ENCODE measurements at places on chromosomes 5 and 9. TPM values are rescaled to one million over a fixed set of nuclear protein-coding genes. Genes with fewer than 3 reads are reported as not detected.

GPX3 gene
- total RNA-seq = not detected

DCAF12 gene
- total RNA-seq = 31.0 TPM

DMRTA1 gene
- not detected for total RNA-seq

FAM151B gene
- 0.47 TPM for total RNA-seq

- no peak for DNase-seq
These were observed 378.6 kb downstream of the ICE1 start for GRCh38 chr5:5800801-5801761.

GRCh38 chr5:98776066-98776705 lies 2.7 kb downstream of the RGMB start:
- no peak for DNase-seq

DNA sequence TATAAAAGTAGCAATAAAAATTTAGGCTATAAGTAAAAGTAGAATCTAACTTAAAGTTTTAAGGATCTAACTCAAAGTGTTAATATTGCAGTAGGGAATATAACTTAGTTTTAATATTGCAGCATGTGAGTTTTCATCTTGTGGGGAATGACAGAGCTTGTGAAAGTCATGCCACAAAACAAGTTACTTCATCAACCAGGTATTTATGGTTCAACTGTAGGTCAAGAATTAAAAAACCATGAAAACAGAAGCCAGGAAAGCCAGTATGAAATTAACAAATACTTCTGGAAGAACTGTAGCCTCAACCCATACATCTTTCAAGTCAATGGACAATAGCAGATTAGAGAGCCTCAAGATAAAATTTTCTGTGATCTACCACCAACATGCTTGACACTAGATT lies 19.0 kb downstream of the HMGCS1 start:
- no peak for DNase-seq

DNA sequence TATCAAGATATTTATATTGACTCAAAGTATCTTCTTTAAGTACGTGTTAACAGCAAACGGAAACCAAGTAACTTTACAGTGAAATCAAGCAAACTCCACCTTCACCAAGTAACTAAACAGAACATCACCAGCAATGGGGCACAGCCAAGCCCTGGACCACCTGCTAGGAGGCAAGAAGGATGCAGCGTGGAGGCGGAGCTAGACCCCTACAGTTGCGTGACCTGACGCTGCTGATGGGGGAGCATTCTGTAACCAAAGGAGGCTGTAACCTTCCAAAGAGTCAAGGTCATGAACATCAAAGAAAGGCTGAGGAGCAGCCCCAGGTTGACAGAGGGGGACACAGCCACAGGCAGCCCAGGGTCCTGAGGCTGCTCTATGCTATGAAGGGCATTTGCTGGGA lies 6.1 kb downstream of the VAV2 start:
- no peak for DNase-seq

GRCh38 chr5:73160239-73160671 lies 12.7 kb upstream of the TMEM174 start:
- DNase-seq = peak; percentile 72

GRCh38 chr9:92518199-92518598 lies 17.6 kb downstream of the ECM2 start:
- no peak for DNase-seq

- DNase-seq = no peak
These were observed 48.9 kb upstream of the CACNA1B start for GRCh38 chr9:137828527-137829259.

DNA sequence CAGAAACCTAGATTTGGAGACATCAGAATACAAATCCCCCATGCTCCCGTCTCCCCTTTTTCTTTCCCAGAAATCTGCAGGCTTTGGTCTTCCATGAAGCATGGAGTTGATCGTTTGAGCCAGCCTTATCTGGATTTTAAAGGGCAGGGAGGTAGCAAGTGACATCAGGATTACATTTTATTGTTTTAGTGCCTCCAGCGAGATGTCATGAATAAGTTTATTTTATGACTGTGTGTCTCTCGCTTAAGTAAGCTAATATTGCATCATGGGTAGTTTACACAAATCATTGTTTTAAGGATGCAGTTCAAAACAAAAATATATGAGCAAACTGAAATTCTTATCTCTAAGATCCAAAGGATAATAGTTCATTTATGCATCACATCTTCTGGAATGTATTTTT lies 50.7 kb upstream of the TNFSF8 start:
- no peak for DNase-seq

DNA sequence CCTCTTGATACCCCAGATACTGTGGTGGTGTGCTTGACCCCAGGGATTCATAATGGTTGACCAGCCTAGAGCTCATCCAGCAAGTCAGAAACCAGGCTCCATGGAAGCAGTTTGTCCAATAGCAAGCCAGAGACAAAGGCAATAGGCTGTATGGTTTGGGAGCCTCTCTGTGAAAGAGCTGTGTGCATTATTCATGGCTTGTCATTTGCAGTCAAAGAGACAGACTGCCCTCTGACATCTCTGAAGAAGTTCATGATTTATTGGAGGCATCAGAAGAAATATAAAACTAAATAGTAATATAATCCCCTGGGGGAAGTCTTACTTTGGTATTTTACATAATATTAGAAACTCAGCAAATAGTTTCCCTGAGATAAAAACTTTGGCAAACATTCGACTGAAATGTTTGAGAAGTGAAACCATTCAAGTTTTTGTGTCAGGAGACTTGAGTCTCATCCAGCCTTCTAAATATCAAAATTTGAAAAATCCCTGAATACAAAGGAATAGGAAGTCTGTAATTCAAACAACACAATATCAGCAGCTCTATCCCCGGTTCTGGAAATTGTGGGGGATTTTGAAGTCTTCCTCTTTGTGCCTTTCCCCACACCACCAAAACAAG lies 250.3 kb downstream of the ZSWIM6 start:
- DNase-seq = no peak

All from CD4-positive, alpha-beta memory T cell (primary cell).